Stimulated activated CD8-positive, alpha-beta memory T cell treated with anti-CD3 and anti-CD28 coated beads, Interleukin-4, amount 100 ng/mL, for 4 hours (primary cell): ENCODE measurements at places on chromosomes 3 and 15.

GRCh38 chr3:197394464-197395321, 96.3 kb upstream of the DLG1 start:
- DNase-seq, result peak; percentile 6

GRCh38 chr3:23741036-23741706, 64.6 kb upstream of the UBE2E1 start:
- no peak for DNase-seq

DNA sequence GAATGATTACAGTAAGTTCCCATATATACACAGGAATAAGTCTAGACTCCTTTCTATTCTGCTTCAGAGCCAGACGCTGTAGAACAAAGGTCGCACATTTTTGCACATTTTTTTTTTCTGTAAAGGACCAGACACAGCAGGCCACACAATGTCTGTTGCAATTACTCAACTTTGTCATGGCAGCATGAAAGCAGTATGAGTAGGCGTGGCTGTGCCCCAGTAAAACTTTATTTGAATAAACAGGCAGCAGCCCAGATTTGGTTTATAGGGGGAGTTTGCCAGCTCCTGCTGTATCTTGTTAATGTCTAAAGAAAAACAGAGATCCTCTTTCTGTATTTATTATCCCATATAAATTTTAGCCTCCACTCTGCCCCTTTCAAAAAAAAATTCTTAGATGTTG, 708.3 kb downstream of the FHIT start:
- DNase-seq, result no peak

DNA sequence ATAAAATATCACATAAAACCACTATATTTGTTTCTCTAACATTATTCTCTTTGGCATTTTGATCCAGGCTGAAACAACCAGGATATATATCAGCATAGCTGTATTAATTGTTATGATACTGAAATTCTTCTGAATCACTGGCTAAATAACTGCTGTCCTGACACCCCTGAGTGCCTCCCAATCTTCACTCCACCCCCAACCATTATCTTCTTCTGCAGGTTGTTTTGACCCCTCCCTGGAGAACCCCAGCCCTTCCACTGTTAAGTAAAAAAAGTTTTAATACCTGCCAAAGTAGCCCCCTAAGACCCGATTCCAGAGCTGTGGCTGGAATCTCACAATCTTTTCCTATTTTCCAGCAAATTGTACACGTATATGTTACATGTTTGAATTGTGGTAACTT, 124.1 kb downstream of the DNAH12 start:
- no peak for DNase-seq

- DNase-seq, result no peak
These were observed 210.2 kb downstream of the OSBPL10 start for GRCh38 chr3:31770822-31771326.
